ENCODE measurements at places on chromosomes 7 and 10.
A peak's percentile ranks its signal among the peaks of the same experiment; 100 is the strongest.

GRCh38 chr7:159068488-159068811 lies 76.2 kb downstream of the VIPR2 start:
- peak; percentile 45 for DNase-seq

DNA sequence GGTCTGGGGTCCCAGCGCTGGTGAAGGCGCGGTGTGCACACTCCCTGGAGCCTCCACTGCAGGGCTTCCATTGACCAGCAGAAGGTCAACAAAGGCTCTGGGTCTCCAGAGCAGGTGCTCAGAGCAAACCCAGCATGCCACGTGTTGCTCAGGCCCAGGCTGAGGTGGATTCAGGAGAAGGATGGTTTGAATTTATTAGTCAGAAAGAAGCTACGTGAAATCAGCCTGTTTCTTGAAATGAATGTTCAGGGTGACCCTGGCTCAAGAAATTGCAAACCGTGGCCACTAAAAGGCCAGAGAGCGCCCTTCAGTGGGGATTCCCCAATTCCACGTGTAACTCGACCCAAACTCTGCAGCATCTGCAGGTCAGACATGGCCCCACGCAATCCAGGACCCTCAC lies 82.7 kb upstream of the PFKP start:
- no peak for DNase-seq

GRCh38 chr10:14601872-14602725 lies 172.6 kb downstream of the FAM107B start:
- DNase-seq, result peak; percentile 71

- DNase-seq, result no peak
Measured at GRCh38 chr7:40899636-40900507, 765.1 kb downstream of the SUGCT start.

DNA sequence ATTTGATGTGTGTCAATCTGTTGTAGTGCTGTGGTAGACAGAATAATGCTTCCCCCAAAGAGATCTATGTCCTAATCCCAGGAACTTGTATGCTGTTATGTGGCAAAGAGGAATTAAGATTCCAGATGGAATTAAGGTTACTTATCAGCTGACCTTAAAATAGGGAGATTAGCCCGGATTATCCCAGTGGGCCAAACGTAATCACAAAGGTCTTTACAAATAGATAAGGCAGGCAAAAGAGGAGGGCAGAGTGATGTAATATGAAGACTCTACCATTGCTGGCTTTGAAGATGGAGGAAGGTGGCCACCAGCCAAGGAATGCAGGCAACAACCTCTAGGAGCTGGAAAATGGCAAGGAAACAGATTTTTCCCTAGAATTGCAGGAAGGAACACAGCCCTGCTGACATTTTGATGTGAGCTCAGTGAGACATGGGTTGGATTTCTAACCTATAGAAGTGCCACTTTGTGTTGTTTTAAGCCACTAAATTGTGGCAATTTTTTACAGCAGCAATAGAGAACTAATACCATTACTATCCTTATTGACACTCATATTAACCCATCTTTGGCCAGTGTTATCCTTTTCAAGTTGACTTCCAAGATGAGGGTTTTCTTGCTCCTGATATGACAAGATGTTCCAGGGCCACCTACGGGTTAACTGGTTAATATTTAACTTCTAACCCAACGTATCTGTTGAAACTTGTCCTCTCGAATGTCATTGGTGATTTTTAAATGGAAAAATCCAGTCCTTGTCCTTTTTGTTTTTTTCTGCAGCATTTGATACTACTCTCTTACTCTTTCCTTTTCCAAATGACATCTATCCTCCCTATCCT lies 29.3 kb downstream of the CYCS start:
- DNase-seq, result no peak

DNA sequence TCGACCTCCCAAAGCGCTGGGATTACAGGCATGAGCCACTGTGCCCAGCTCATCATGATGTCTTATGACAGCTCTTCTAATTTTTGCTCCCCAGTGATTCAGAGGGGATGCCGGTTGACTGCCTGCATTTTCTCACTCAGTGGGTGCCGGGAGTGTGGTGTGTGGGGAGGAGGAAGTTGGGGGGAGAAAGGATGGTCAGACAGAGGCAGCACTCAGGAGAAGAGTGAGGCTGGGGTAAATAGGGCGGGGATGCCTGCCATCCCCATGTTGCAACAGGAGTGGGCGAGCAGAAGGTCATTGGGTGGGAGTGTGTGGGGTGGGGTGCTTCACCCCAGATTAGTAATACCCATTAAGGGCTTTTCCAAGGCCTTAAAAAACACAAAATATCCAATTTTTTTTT lies 3.5 kb upstream of the CCL24 start:
- DNase-seq, result no peak

DNA sequence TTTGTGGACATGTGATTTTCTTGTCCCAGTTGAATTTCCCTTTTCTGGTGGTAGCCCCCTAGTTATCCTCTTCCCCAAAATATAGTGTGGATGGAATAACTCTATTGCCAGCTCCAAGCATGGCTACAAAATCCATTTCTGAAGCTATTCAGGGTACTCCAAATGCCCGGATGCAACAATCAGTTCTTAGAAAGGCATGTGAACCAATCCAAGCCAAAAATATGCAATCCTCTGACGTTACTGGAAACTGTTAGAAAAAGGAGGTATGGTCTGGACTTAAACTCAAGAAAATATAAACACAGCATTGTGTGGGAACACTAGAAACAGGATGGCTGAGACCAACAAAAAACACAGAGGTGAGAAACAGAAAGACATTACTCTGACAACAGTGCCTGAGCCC lies 347.0 kb downstream of the GPAM start:
- no peak for DNase-seq

- no peak for DNase-seq
Measured at GRCh38 chr7:5472432-5473315, 49.0 kb upstream of the TNRC18 start.

DNA sequence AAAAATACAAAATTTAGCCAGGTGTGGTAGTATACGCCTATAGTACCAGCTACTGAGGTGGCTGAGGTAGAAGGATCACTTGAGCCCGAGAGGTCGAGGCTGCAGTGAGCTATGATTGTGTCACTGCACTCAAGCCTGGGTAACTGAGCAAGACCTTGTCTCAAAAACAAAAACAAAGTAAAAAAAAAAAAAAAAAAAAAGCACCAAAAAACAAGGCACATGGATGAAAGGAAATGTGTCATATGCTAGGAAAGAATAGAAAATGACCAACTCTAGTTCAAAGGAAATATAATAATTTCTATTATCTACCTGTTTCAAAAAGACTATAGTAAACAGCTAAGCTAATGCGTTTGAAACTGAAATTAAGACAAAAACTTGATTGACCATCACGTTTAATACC lies 33.8 kb downstream of the UBE2H start:
- no peak for DNase-seq

- DNase-seq, result no peak
Measured at GRCh38 chr10:106182542-106182941, 982.0 kb downstream of the SORCS1 start.

GRCh38 chr10:79403441-79404230 lies 41.8 kb downstream of the ZCCHC24 start:
- DNase-seq, result peak; percentile 48

- DNase-seq, result no peak
Measured at GRCh38 chr7:141884539-141885225, 31.5 kb upstream of the OR9A4 start.

- no peak for DNase-seq
Measured at GRCh38 chr7:158564663-158565035, 23.0 kb downstream of the PTPRN2 start.

DNA sequence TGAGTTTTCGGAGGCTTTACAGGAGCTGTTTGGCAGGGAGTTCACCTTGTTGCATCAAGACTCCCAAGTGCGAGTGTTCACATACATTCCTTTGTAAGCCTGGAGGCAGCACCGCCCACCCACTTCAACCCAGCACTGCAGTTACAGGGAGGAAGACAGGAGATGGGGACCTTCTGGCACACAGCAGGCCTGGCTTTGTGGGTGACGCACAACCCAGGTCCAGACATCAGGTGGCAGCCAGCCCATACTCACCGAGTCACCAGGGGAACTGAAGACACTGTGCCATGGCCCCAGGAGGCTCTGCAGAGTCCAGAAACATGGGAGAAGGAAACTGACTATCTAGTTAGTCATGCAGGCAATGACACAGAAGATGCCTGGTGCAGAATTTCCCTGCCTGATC lies 305.9 kb upstream of the RNF32 start:
- no peak for DNase-seq

- DNase-seq, result peak; percentile 26
Measured at GRCh38 chr10:60611291-60611747, 167.0 kb upstream of the CDK1 start.

GRCh38 chr7:117458977-117459583 lies 20.7 kb upstream of the CFTR start:
- DNase-seq, result no peak

- DNase-seq, result no peak
Measured at GRCh38 chr7:151416112-151416940, 6.5 kb upstream of the WDR86 start.

DNA sequence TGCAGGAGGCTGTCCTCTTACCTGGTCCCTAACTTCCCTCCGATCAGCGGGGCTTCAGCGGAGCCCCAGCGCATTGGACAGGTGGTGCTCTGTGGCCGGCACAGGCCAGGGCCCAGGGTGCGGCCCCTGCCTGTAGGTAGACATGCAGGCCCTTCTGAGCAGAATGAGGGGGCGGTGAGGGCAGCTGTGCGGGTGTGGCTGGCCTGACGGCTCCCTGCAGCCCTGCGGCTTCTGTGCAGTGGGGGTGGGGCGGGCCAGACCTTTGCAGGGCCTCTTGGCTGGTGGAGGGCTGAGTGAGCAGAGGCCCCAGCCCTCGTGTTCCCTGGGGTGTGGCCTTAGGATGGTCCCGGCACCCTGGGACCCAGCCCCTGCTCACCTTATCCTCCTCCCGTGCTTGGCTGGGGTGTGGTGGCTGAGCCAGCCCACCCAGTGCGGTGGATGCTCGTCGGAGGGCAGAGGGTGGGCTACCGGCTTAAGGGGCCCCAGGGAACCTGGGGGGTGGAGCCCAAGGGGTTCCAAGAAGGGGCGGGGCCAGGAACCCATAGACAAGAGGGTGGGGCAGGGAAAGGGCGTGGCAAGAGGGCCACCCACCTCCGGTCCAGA lies 175.2 kb upstream of the TNRC18 start:
- DNase-seq, result no peak

GRCh38 chr7:106367018-106367420 lies 82.2 kb upstream of the NAMPT start:
- peak; percentile 16 for DNase-seq

DNA sequence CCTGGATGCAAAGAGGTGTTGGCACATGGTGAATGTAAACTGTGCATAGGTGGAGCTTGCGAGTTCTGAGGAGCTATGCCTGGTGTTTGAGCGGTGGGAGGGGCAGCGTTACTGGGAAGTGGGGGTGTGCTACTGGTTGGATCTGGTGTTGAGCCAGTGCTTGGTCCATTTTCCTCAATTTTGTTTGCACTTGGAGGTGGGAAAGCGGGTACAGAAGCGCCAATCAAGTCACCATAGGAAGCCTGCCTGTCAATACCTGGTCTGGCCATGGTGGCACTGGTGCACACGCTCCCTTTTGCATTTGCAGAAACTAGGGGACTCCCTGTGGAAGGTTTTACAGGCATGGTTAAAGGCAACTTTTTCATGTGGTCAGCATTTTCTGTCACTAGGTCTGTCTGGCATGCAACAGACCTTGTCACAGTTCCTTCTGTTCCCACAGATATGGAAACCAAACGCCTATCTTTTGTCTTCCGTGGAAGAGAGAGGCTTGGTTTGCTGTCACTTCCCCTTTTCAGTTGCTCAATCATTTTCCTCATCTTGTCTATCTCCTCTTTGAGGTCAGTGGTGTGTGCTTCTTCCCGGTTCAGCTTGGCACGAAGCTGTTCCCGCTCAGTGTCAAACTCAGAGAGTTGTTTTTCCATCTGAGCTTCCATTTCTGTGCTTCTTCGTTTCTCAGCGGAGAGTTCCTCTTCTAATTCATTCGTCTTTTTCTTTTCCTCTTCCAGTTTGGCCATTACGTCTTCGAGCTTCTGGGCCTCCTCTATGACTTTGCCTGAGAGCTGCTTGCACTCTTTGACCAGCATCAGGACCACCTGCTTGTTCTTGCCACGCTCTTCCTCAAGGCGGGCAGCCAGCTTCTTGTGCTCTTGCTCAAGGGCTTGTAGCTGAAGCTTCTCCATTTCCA lies 81.1 kb downstream of the CTTNBP2 start:
- DNase-seq, result no peak

Data from hepatic stellate cell (primary cell).